Tibial artery (tissue), 4 donors: ENCODE measurements at places on chromosomes 16 and 17.

DNA sequence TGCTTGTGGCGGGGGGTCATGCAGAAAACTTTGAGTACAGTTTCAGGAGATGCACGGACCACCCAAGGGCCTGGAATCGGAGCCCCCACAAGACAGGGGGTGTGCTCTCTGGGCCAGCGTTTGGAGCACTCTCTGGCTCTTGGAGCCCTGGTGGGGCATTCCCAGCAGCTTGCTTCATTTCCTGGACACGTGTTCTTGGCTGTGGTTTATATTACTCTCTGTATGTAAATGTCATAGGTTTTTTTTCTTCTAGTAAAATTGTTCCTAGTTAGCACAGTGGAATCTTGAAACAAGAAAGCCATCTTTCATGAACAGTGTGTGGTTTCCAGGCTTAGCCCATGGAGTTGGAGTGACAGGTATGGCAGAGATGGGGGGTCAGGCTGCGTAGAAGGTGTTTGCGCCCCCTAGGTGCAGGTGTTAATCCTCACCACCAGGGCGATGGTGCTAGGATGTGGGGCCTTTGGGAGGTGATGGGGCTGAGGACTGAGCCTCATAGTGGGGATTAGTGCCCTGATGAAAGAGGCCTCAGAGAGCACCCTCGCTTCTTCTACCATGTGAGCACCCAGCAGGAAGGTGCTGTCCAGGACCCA is 79.8 kb downstream of the JPH3 start:
- H3K27me3 ChIP-seq, result no peaks in the 10 kb centered on the region
- H3K27ac ChIP-seq, result no peak overlapping the region
- DNase-seq, result no peak
- no peaks in the 10 kb centered on the region for H3K36me3 ChIP-seq
- H3K4me1 ChIP-seq, result no peaks in the 10 kb centered on the region

DNA sequence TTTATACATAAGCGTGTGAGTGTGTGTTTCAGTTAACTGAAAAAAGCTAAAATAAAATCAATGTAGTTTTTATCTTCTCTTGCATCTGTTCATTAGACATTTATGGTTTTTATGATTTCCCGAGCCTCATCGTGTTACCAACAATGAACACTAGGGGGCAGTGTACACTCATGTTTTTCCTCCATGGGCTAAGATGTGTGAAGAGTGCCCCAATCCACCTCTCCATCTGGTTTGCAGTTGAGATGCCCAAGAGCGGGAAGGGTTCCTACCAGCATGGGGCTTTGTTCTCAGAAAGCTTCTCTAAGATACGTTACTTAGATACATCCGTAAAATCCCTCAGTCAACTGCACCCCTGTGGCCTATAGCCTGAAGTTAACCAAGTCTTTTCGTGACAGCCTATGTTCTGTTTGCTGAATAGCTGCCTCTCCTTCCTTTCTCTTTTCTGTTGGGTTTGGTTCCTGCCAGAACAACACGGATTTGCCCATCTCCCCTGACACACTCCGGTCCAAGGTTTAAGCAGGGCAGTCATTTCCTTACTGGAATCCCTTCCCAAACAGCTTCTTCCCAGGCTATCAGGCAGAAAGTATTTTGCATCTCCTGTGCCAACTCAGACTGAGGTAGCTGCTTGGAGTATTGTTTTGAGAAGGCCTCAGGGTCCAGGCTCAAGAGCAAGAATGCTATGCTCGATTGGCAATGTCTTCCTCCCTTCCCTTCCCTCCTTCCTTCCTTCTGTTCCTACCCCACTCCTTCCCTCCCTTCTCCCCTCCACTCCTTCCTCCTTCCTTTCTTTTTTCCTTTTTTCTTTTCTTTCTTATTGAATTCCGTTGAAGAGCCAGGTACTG is 12.9 kb upstream of the ELAC2 start:
- H3K27me3 ChIP-seq, result peaks cover 3% of the 10 kb centered on the region
- no peaks in the 10 kb centered on the region for H3K36me3 ChIP-seq

DNA sequence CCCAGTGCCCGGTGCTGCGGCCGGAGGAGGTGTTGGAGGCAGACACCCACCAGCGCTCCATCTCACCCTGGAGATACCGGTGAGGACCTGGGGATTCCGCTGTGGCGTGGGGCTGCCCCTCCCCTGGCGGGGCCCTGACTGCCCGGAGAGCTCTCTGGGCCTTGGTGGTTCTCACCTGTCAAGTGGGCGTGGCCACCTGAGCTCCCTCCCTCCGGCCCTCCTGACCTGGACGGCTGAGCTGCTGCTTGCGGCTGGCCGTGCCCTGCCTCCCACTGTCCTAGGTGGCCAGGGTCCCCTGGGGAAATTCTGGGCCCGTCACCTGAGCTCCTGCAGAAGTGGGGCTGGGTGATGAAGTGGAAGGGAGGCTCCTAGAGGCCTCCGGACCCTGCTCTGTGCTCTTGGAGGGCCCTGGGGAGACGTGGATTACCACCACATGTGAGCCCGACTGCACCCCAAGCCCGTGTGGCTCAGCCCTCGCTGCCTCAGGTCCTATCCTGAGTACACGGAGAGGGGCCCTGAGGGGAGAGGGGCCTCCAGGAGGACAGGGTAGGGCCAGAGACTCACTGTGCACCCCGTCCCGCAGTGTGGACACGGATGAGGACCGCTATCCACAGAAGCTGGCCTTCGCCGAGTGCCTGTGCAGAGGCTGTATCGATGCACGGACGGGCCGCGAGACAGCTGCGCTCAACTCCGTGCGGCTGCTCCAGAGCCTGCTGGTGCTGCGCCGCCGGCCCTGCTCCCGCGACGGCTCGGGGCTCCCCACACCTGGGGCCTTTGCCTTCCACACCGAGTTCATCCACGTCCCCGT is 1.1 kb downstream of the IL17C start:
- H3K4me1 ChIP-seq, result no peaks in the 10 kb centered on the region
- no peak for DNase-seq
- peaks cover 63% of the 10 kb centered on the region for H3K27me3 ChIP-seq
- H3K27ac ChIP-seq, result no peak overlapping the region
- no peak overlapping the region for H3K4me3 ChIP-seq

- H3K27ac ChIP-seq, result peak overlapping the region; percentile 97
- no peaks in the 10 kb centered on the region for H3K4me1 ChIP-seq
- peaks cover 58% of the 10 kb centered on the region for H3K36me3 ChIP-seq
- peak overlapping the region; percentile 83 for H3K4me3 ChIP-seq
- no peak for DNase-seq
Measured at GRCh38 chr16:30659507-30660423, 1.5 kb downstream of the FBRS start.

DNA sequence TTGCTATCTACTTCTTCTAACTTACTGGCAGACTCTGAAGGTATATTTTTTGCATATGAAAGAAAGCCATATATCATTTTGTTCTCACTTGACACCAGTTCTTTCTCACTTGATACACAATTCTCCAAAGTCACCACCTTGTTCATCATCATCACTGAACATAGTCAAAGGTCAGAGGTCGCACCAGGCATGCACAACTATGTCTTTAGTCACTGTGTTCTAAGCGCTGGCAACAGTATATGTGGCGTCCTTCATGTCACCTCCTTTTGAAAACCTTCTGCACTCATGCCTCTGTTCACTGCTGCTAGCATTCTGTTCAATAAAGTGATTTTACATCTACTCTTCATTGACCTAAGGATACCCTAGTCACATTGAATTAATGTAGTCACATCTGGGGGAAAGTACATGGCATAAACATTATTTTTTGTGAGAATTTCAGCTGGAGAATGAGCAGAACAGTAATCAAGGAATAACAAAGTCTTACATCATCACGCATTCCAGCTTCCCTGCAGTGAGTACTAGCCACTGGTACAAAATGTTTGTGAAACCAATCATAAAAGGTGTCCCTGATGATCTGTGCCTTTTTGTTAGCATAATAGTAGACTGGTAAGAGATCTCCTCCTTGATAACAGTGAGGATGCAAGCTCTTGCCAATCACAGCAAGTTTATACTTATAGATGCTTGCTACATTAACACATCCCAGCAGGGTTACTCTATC is 20.5 kb upstream of the TBX4 start:
- H3K4me1 ChIP-seq, result no peaks in the 10 kb centered on the region
- H3K27ac ChIP-seq, result no peak overlapping the region
- no peaks in the 10 kb centered on the region for H3K27me3 ChIP-seq
- DNase-seq, result no peak
- no peaks in the 10 kb centered on the region for H3K36me3 ChIP-seq

- no peak overlapping the region for H3K27ac ChIP-seq
- no peak for DNase-seq
- peaks cover 13% of the 10 kb centered on the region for H3K36me3 ChIP-seq
- H3K4me3 ChIP-seq, result no peak overlapping the region
- no peaks in the 10 kb centered on the region for H3K27me3 ChIP-seq
- H3K4me1 ChIP-seq, result no peaks in the 10 kb centered on the region
Measured at GRCh38 chr16:4689091-4689671, 4.2 kb upstream of the NUDT16L1 start.

- no peak for DNase-seq
- peaks cover 52% of the 10 kb centered on the region for H3K36me3 ChIP-seq
- no peak overlapping the region for H3K27ac ChIP-seq
- H3K4me1 ChIP-seq, result no peaks in the 10 kb centered on the region
Measured at GRCh38 chr17:60652454-60653247, 25.0 kb upstream of the BCAS3 start.

- no peak overlapping the region for H3K4me3 ChIP-seq
- no peaks in the 10 kb centered on the region for H3K4me1 ChIP-seq
- H3K27ac ChIP-seq, result peak overlapping the region; percentile 11
- H3K36me3 ChIP-seq, result peaks cover 5% of the 10 kb centered on the region
- DNase-seq, result no peak
Measured at GRCh38 chr16:72013888-72014581, 5.5 kb downstream of the DHODH start.

GRCh38 chr16:56423584-56424403 is 1.6 kb downstream of the AMFR start:
- H3K4me3 ChIP-seq, result peak overlapping the region; percentile 79
- no peaks in the 10 kb centered on the region for H3K27me3 ChIP-seq
- H3K4me1 ChIP-seq, result peaks cover 16% of the 10 kb centered on the region

DNA sequence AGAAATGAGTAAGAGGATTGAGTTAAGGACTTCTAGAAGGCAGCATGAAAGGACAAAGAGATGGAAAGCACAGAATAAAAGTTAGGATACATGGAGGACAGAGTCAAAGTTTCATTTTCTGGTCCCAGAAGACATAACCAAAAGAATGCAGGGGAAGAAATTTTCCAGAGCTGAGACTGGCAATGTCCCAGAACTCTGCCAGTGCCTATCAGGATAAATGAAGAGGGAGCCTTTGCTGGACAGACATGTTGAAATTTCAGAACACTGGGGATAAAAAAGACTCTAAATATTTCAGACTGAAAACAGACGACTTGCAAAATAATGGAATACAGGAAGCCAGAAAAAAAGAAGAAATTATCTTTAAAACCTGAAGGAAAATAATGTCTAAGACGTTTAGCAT is 55.7 kb downstream of the NT5M start:
- H3K4me1 ChIP-seq, result no peaks in the 10 kb centered on the region
- DNase-seq, result no peak
- no peak overlapping the region for H3K27ac ChIP-seq
- peaks cover 21% of the 10 kb centered on the region for H3K27me3 ChIP-seq
- no peaks in the 10 kb centered on the region for H3K36me3 ChIP-seq

DNA sequence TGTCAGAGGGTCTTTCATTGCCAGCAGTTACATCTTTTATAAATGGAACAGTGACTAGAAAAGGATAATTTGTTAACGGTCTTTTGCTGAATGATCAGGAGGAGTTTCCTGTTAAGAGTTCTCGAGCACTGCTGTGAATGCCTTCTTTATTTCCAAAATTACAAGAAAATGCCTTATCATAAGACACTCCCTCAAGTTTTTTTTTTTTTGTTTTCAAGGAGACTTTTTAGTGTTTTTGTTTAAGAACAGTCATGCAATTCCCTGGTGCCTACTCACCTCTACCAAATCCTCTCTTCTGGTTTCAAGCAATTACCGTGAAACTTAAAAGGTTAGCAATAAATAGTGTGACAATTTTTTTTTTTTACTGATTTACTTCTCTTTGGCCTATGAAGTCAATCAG is 19.0 kb upstream of the VWA3A start:
- H3K4me1 ChIP-seq, result peaks cover 6% of the 10 kb centered on the region
- H3K27ac ChIP-seq, result no peak overlapping the region
- H3K27me3 ChIP-seq, result no peaks in the 10 kb centered on the region
- no peak overlapping the region for H3K4me3 ChIP-seq
- no peaks in the 10 kb centered on the region for H3K36me3 ChIP-seq
- DNase-seq, result no peak

DNA sequence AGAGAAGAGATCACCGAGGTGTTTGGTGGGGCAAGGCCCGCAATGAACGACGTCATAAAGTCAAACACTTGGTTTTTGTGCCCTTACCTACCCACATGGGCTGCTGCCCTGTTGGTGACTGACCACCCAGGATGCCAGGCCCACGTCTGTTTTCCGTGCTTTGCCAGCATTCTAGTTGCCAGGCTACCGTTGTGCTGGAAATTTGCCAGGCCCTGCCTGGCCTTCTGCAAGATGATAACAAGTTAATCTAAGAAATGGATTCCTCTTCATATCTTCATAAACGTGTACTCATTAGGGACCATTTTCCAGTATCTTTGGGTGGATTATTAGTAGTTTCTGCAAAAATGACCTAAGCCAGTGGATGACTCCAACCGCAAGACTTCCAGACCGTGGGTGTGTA is 35.4 kb downstream of the SLC6A4 start:
- H3K4me3 ChIP-seq, result no peak overlapping the region
- no peaks in the 10 kb centered on the region for H3K36me3 ChIP-seq
- no peak overlapping the region for H3K27ac ChIP-seq
- DNase-seq, result no peak

- H3K4me3 ChIP-seq, result no peak overlapping the region
- no peaks in the 10 kb centered on the region for H3K36me3 ChIP-seq
- H3K27me3 ChIP-seq, result no peaks in the 10 kb centered on the region
- DNase-seq, result no peak
- H3K27ac ChIP-seq, result no peak overlapping the region
- H3K4me1 ChIP-seq, result no peaks in the 10 kb centered on the region
Measured at GRCh38 chr17:75439287-75439686, 17.1 kb upstream of the TMEM94 start.

GRCh38 chr17:15133143-15133542 is 132.0 kb downstream of the PMP22 start:
- no peaks in the 10 kb centered on the region for H3K27me3 ChIP-seq
- H3K36me3 ChIP-seq, result no peaks in the 10 kb centered on the region
- no peaks in the 10 kb centered on the region for H3K4me1 ChIP-seq
- H3K4me3 ChIP-seq, result no peak overlapping the region

- no peaks in the 10 kb centered on the region for H3K27me3 ChIP-seq
- H3K27ac ChIP-seq, result peak overlapping the region; percentile 92
- no peak for DNase-seq
- H3K4me3 ChIP-seq, result no peak overlapping the region
- H3K36me3 ChIP-seq, result peaks cover 18% of the 10 kb centered on the region
Measured at GRCh38 chr16:4369007-4369733, 2.5 kb upstream of the VASN start.

GRCh38 chr17:9544221-9544620 is 31.4 kb downstream of the STX8 start:
- no peaks in the 10 kb centered on the region for H3K27me3 ChIP-seq
- no peak for DNase-seq
- no peak overlapping the region for H3K4me3 ChIP-seq
- H3K4me1 ChIP-seq, result no peaks in the 10 kb centered on the region
- H3K36me3 ChIP-seq, result peaks cover 18% of the 10 kb centered on the region
- no peak overlapping the region for H3K27ac ChIP-seq

- no peak overlapping the region for H3K4me3 ChIP-seq
- no peak overlapping the region for H3K27ac ChIP-seq
- no peaks in the 10 kb centered on the region for H3K27me3 ChIP-seq
Measured at GRCh38 chr16:89369266-89369895, 121.0 kb downstream of the ANKRD11 start.
